ENCODE measurements at places on chromosomes 12 and 14. TPM values are rescaled to one million over a fixed set of nuclear protein-coding genes. Genes with fewer than 3 reads are reported as not detected.
A peak's percentile ranks its signal among the peaks of the same experiment; 100 is the strongest.

DNA sequence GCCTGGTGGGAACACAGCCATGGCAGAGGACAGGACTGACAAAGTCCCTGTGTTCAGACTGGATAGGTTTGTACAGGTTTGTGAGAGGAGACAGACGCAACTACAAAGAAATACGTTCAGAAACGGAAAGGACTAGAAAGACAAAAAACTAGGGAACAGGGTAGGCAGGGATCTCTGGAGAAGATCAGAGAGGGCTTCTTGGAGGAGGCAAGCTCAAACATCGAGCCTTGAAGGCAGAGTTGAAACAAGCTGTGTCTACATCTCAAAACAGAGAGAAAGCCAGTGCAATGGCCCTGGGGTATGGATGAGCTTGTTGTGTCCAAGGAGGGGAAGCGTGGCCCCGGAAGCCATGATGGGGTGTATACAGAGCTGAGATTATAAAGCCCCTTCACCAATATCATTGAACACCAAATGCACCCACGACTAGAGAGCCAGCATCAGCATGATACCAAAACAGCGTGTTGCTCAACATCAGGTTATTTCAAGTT is 89.6 kb upstream of the NCOR2 start:
- DNase-seq = no peak

- no peak for DNase-seq
These were observed 30.3 kb downstream of the NFKBIA start for GRCh38 chr14:35374263-35374712.

GRCh38 chr14:41558490-41558889 is 48.2 kb upstream of the LRFN5 start:
- no peak for DNase-seq

DNA sequence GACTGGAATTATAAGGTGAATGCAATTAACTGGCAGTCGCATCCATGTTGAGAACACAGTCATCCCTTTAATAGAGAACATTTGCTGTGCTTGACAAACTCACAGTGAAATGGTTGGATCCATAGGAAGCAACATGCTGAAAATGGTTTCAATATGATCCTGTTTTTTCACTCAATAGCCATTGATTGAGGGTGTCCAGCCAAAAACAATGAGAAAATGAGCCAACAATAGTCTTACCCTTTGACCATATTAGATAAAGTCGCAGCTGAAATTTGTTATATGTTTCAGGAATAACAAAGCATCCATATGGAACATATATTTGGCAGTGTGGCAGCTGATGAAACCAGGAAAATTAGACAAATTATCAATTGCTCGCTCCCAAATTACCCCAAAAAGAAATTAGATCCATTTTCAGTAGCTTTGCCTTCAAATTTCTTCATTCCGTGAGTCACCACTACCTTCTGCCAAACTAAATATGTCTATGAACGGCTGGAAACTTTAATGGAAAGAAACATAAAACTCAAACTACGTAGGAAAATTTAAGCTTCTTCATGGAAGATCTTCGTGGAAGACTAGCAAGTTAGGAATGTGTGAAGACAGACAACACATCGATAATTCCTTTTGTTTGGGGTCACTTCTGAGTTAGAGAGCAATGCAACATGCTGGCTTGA is 17.4 kb downstream of the IGF1 start:
- DNase-seq = no peak

- DNase-seq = no peak
These were observed 17.3 kb downstream of the SNRNP35 start for GRCh38 chr12:123475246-123475703.

DNA sequence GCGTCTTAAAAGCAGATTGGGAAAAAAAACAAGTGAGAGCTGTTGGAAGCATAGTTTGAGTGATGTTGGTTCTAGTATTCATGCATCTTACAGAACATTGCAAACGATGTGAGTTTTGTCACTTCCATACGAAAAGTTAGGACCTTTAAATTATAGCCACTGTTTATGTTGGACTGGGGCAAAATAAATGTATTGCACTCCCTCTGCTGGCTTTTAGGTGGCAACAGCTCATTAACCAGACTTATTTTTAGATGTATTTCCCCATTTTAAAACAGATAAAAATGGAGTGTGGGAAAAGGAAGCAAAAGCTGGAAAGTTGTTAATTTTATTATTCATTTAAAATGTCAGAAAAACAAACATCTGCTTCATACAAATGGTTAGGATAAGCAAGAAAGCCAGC is 111.9 kb downstream of the LGR5 start:
- DNase-seq = no peak

- DNase-seq = no peak
These were observed 120.7 kb downstream of the HECTD4 start for GRCh38 chr12:112261559-112261958.

Gene EID3
- total RNA-seq = 8.3 TPM

Gene CCND2
- total RNA-seq = 784 TPM

Gene NR1H4
- total RNA-seq = not detected

Gene SEC23A
- 37.9 TPM for total RNA-seq

Gene PSME2
- total RNA-seq = 368 TPM

GRCh38 chr12:53579545-53579955 is 46.6 kb downstream of the ATF7 start:
- DNase-seq = no peak

GRCh38 chr12:60333461-60333860 is 737.6 kb downstream of the SLC16A7 start:
- DNase-seq = no peak

Gene SLC25A47
- total RNA-seq = not detected

- no peak for DNase-seq
These were observed 6.6 kb upstream of the WNT5B start for GRCh38 chr12:1622406-1622805.

DNA sequence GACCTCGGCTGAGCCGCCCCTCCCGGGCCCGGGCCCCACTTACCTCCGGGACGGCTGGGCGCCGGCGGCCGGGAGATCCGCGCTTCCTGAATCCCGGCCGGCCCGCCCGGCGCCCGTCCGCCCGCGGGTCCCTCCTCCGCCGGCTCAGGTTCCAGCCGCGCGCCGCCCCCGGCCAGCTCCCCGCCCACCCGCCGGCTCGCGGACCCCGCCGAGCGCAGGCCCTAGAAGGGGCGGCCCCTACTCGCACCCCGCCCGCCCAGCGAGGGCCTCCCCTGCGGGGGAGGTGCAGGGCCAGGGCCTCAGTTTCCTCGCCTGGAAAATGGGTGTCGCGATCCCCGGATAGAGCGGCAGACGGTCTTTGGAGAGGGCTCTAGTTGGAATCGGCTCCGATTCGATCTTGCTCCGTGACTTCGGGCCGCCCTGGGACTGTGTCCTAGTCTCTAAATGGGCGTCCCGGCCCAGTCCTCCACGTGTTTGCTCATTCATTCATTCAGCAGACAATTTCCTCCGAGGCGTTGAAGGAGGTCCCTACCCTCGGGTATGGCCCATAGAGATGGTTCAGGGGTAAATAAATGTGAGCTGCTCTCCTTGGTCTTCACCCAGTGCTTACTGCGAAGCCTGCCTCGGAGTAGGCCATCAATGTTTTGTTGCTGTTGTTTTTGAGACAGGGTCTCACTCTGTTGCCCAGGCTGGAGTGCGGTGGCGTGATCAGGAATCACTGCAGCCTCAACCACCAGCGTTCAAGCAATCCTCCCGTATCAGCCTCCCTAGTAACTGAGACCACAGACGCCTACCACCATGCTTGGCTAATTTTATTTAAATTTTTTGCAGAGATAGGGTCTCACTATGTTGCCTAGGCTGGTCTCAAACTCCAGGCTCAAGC is at the start of gene TRPV4:
TRPV4 (minus strand) TSS at position 92 of the 883 bp plus-strand sequence. CDS start 18,602 bp downstream, outside the sequence.
- no peak for DNase-seq

DNA sequence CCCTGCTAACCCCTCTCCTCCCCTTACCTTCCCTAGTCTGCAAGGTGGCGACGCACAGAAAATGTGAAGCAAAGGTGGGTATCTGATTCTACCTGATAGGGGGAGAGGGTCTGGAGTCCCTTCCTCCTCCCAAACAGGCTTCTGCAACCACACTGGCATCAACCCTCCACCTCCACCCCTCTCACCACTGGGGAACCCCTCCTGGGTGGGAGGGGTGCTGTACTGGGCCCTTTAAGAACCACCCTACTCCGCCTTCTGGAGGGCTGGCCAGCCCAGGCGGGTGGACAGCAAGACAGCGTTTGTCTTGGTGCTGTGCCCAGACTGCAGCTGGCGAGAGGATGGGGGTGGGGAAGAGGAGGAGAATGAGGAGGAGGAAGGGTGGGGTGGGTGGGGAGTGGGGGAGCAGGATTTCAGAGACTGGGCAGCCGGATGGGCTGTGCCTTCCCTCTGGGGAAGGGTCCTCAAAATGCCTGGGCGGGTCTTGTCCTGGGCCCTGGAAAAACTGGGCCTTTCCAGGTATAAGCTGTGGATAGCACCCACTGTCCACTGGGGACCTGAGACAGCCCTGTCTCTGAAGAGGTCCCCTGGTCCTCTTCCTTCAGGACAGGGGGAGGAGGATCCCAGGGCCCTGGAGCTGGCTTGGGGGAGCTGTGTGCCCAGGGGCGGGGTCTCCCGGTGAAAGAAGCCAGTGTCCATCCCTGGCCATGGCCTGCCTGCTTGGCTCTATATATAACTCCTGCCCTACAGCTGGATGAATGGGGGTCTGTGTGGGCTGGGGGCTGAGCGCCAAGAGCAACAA is 2.8 kb downstream of the TNS2 start:
- DNase-seq = no peak

DNA sequence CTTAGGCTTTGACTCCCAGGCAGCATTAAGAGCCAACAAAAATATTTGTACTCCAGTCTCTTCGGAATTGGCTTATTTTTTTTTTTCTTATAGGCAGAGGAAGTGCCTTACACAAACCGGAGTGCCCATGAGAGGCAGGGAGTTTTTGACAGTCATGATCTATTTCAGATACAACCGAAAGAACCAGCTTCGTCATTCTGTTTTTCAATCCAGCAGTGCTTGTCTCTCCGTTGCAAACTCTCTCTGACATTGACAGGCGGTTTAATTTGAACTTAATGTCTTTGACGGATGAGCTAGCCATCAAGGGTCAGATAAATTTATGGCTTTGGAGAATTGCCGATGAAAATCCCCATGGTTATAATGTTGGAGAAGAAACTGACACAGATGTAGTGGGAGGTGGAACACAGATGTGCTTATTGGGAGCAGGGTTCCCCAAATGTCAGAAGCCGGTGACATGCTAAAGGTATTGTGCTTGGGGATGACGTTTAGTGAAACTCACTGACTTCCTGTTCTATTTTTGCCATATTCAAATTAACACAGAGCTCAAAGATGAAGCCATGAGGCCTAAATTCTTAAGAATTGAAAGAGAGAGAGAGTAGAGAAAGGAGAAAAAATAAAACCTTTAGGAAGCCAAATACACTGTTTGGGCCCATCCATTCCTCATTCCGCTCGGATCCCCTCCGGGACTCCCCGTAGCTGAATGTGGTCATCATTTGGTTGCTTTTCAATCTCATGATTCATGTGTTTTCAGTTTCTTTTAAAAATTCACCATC is 59.7 kb downstream of the PLXNC1 start:
- peak; percentile 30 for DNase-seq

GRCh38 chr12:9243999-9244649 is 35.9 kb upstream of the PZP start:
- no peak for DNase-seq

- no peak for DNase-seq
These were observed 48.5 kb downstream of the NTF3 start for GRCh38 chr12:5480218-5480937.

- no peak for DNase-seq
These were observed 12.1 kb downstream of the TRAF3 start for GRCh38 chr14:102789349-102789748.

DNA sequence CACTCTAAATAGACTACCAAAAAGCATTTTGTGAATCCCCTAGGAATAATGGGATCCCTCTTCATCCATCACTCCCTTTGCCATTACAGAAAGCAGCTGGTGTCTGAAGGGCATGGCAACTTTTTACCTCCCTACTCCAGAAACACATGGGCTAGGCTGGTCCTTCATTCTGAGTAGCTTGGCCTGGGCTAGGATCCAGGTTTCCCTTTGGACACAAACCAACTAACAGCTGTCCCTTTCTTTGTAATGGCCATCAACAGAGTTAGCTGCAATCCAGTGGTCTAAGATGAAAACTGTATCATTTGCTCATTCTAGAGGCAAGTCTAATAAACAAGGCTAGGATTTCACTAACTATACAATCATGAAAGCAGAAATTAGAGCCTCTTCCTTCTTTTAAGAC is 7.4 kb downstream of the GRIN2B start:
- no peak for DNase-seq

DNA sequence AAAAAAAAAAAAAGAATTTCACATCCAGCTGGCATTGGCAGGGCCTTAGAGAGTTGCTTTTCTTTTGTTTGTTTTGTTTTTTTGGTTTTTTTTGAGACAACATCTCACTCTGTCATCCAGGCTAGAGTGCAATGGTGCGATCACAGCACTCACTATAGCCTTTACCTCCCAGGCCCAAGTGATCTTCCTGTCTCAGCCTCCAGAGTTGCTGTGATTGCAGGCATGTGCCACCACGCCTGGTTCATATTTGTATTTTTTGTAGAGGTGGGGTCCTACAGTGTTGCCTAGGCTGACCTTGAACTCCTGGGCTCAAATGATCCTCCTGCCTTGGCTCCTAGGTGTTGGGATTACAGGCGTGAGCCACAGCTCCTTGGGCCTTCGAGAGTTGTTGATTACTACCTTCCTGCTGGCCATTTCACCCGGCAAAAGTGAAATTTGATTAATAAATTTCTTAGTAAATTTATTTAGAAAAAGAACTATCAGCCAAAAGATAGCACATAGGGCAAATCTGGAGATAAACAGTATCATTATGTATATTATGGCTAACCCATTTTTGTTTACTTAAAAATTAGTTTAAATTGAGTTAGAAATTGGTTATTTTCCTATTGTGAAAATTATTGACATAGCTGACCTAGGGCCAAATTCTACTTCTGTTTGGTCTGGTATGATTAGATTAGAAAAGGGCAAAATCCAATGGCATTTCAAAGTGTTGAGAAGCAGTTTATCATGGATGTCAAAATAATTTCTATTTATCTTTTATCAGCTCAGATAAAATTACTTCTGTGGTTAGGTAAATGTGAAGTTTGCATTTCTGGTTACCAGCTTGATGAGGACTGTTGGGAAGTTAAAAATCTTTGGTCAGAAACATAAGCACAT is 12.6 kb downstream of the ACTR6 start:
- DNase-seq = no peak

DNA sequence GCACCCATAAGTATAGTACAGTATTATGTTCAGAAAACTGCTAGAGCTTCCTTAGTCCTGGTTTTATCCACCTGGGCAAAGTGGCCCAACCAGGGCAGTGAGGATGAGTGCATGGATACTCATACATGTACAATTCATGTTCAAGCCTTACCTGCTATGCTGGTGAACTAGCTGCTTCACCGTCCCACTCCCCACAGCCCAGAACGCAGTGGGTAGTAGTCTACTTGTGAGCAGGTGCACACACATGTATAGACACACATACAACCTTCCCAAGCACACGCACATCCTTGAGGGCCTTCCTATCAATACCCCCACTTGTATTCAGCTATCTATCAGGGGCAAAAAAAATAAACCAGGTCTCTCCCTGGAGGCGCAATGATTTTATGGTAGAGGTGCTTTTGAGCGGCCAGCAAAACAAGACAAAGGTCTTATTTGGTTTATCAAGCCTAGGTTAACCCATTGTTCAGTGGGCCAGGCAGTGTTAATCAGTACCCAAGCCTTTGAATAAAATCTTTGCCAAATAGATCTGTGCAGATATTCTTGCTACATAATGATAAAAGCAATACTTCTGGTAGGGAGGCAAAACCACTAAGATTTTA is 69.8 kb downstream of the ZFP36L1 start:
- DNase-seq = no peak

- DNase-seq = no peak
These were observed 6.0 kb downstream of the ORAI1 start for GRCh38 chr12:121632069-121632970.

- DNase-seq = no peak
These were observed 146.6 kb upstream of the FSCB start for GRCh38 chr14:44653641-44654040.

GRCh38 chr12:89040146-89040964 is 311.9 kb downstream of the DUSP6 start:
- DNase-seq = peak; percentile 27

Data from CD8-positive, alpha-beta memory T cell (primary cell).